ENCODE measurements at places on chromosomes 4 and X.

DNA sequence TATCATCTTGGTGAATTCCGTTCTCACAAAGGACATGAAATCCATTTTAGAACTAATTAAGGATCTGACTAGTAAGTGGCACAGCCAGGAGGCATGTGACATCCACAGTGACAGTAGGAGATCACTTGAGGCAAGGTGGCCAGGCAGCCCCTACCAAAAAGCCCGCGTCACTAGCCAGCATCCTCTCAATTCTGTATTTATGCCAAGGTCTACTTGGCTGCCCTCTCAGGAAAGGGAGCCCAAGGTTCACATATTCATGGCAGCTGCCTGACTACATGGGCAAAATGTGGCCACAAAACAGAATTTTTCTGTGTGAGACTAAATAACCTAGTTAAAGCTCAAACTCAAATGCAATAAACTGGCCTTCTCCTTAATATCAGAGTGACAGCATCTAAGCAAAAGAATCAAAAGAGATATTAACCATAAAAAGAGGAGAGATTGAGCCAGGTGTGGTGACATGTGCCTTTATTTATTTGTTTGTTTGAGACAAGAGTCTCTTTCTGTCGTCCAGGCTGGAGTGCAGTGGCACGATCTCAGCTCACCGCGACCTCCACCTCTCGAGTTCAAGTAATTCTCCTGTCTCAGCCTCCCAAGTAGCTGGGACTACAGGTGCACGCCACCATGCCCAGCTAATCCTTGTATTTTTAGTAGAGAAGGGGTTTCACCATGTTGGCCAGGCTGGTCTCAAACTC, 51.5 kb downstream of the SLC9A7 start:
- no peak for DNase-seq

DNA sequence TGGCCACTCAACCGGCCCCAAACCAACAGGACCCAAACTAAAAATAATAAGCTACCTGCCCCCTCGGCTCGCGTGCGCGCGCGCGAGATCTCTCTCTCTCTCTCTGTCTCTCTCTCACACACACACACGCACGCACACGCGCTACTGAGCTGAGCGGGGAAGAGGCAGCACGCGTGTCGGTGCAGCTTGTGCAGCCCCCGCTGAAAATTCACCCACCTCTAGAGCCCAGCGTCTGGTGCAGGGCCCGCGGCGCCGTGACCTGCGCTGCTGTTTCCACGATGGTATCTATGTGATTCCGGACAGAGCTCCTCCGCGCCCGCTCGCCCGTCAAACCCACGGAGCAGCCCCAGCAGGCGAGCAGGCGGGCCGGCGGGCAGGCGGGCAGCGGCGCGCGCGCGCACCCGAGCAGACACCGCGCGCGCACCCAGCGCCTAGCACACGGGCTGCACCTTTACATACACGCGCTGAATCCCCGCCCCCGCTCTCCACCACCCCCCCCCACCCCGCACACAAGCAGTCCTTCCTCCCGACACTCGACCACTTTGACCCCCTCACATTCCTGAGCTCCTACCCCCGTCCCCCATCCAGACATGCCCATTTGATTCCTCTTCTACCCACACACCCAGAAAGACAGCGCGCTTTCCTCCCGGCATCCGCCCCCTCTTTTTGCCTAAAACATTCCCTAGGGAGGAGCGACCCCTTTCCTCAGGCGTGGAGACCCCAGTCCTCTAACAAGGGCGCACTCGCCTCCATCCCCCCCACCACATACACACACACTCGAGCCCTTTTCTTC, 1.0 kb downstream of the SLITRK4 start:
- DNase-seq = no peak

DNA sequence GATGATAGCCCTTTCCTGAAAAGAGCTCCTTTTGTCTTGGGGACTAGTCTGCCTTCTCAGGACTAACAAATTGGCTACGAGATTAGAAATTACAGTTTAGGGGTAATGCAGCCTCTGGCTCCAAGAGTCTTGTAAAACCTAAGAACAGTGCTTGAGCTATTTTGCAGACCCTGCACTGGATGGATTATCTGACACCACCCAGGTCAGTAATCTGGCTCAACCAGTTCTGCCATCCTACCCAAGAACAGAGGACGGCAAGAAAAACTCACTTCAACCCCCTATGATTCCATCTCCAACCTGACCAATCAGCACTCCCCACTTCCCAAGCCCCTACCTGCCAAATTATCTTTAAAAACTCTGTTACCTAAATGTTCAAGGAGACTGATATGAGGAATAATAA, 225.1 kb downstream of the FAM47A start:
- no peak for DNase-seq

DNA sequence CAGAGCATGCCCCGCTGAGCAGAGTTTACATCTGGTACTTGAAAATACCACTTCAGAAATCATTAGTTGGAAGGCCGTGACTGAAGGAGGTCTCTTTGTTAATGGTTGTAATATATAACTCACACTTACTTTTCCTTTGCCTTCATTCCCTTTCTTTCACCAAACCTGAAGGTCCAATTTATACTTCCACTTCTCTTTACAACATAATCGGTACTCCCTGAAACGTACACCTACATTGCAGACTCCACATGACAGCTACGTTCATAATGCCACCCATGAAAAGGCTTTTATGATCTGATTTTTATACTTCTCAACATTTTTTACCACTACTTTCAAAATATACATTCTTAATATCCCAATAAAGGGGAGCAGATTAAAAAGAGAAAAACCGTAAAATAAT, 298.7 kb downstream of the C4orf33 start:
- DNase-seq = no peak

DNA sequence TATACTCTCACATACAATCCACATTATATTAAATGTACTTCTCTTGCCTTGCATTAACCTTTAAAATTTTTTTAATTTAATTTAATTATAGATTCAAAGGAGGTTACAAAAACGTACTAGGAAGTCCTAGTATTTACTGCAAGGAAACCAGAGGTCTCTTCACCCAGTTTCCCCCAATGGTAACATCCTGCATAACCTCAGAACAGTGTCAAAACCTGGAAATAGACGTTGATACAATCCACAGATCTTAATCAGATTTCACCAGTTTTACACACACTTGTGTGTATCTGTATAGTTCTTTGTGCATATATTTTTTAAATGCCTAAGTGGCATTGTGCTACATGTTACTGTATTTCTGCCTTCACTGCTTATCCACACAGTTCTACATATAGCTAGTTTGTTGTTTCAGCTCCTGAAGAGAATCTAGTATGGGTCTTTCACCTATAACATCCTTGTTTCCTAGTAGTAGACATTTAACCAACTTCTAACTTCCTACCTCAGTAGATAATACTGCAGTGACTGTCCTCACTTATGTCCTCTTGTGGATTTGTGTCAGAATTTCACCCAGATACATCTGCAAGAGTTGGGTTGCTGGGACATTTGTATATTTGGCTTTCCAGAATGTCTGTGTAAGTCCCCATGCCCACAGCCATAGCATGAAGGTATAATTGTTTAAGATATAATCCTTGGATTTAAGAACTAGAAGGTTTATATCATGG, 103.2 kb downstream of the NFKB1 start:
- DNase-seq = no peak

- no peak for DNase-seq
Observed at GRCh38 chr4:4479366-4479765, 62.5 kb downstream of the STX18 start.

DNA sequence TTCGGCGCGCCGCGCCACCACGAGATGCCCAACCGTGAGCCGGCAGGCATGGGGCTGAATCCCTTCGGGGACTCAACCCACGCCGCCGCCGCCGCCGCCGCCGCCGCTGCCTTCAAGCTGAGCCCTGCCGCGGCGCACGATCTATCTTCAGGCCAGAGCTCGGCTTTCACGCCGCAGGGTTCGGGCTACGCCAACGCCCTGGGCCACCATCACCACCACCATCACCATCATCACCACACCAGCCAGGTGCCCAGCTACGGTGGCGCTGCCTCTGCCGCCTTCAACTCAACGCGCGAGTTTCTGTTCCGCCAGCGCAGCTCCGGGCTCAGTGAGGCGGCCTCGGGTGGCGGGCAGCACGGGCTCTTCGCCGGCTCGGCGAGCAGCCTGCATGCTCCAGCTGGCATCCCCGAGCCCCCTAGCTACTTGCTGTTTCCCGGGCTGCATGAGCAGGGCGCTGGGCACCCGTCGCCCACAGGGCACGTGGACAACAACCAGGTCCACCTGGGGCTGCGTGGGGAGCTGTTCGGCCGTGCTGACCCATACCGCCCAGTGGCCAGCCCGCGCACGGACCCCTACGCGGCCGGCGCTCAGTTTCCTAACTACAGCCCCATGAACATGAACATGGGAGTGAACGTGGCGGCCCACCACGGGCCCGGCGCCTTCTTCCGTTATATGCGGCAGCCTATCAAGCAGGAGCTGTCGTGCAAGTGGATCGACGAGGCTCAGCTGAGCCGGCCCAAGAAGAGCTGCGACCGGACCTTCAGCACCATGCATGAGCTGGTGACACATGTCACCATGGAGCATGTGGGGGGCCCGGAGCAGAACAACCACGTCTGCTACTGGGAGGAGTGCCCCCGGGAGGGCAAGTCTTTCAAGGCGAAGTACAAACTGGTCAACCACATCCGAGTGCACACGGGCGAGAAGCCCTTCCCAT, 1.1 kb downstream of the ZIC3 start:
- no peak for DNase-seq

DNA sequence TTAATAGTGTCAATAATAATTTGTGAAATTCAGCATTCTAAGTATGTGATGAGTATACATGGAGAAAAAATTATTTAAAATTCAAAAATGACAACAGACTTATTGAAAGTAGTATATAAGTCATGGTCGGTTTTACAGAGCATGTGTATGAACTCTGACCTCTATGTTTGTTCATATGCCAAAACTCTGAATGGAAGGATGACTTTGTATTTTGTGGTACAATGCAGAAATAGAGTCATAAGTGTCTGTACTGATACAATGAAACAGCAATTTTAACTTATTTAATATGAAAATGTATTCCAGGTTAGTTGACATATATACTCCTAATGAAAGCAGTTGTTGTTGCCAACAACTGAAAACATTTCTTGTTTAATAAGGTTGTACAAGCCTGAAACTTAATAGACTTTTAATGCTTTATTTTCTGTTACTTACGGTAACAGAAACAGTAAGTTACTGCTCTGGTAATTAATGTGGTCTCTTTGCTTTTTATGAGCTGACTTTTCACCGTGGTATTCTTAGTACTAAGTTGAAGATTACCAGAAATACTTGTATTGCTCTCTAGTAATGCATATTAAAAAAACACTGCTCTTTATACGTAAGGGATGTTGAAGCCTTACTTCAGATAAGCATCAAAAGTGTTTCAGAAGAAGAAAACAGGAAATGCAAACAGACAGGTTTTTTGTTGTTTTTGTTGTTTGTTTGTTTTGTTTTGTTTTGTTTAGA, 1.9 kb downstream of the UBE2K start:
- no peak for DNase-seq

DNA sequence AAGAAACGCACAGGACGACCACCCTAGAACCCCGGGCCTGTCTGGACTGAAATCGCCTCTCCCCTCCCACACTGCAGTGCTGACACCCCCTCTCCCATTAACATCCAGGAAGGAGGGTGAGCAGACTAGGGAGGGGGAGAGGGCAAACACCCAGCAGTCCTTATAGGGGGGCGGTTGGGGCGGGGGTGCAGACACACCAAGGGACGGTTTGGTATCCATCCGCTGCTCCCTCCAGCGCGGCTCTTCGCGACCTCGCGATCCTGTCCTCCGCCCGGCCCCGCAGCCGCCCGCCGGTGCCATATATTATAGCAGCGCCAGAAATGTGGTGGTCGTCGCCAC, 411 bp upstream of the GPRASP1 start:
- DNase-seq = no peak

DNA sequence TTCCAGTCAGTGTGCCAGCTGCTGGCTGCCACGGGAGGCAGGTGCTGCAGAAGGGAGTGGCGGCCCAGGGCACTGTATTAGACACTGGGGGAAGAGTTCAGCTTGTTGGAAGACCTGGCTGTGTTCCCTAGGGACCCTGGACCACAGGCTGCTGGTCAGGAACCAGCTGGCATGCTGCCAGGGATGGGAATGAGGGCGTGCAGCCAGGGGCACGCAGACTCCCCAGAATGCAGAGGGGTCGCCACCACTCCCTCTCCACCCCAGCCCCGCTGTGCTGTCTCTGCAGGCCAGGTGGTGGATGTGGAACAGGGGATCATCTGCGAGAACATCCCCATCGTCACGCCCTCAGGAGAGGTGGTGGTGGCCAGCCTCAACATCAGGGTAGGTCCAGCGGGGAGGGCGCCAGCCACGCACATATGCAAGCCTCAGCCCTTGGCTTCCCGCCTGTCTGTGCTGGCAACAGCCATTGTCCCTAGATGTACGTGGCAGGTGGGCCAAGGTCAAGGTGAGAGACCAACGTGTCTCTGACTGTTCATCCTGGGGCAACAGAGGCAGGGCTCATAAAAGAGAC, 12.3 kb downstream of the ABCD1 start:
- DNase-seq = no peak

GRCh38 chr4:72858328-72858727, 211.2 kb downstream of the COX18 start:
- DNase-seq = no peak

DNA sequence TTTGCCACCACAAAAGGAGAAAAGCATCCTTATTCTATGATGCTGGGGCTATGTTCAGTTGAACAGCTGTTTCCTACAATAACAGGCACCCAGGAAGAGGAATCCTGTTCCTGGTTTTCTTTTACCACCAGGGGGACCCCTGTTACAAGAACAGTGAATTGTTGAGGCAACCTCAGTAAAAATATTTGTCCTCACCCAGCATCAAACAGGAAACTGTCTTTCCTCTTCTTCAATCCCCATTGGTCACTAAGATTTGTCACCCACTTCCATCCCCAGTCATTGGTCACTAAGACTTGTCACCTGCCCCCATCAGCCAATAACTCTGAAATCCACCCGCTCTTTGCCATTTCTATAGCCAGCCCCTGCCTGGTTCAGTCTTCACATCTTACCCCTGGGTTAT, 143.5 kb upstream of the GALNT7 start:
- DNase-seq = peak; percentile 11

- DNase-seq = no peak
Observed at GRCh38 chr4:16590797-16591196, 307.6 kb downstream of the LDB2 start.

DNA sequence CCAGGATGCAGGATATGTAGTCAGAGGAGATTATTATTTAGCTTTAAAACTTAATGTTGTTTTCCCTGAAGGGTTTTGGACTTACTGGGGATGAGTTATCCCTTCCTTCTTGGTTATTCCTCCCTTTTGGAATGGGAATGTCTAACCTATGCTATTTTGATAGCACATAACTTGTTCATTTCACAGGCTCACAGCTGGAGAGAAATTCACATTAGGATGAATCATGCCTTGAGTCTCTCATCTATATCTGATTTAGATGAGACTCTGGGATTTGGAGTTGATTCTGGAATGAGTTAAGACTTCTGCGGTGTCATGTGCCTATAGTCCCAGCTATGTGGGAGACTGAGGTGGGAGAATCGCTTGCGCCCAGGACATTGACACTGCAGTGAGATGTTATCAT, 81.1 kb downstream of the ATP11C start:
- no peak for DNase-seq
